T-cell (primary cell): ENCODE measurements at places on chromosomes 6 and 20.

- peak; percentile 21 for DNase-seq
- H3K27me3 ChIP-seq: no peaks in the 10 kb centered on the region
- no peaks in the 10 kb centered on the region for H3K4me1 ChIP-seq
- no peaks in the 10 kb centered on the region for H3K36me3 ChIP-seq
Observed at GRCh38 chr6:138824482-138825144, 28.7 kb downstream of the ECT2L start.

GRCh38 chr20:64058536-64058935 is 4.5 kb upstream of the TCEA2 start:
- no peak for DNase-seq
- no peak overlapping the region for H3K27ac ChIP-seq
- peaks cover 37% of the 10 kb centered on the region for H3K4me1 ChIP-seq
- H3K4me3 ChIP-seq: no peak overlapping the region

DNA sequence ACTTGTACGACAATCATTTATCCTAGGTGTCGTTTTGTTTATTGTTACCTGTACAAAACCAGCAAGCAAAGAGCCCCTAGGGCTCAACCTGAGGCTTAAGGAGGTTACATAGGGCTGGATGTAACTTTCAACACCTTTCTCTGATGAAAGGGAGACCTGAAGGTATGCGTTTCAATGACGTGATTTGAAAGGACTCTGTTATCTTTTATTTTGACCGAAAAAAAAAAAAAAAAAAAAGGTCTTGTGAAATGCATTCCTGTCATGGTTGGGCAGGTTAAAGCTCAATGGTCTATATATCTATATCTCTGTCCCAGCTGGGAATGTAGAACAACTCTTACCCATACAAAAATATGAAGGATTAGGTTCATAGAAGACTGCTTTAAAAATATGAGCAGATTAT is 78.7 kb upstream of the SASH1 start:
- no peaks in the 10 kb centered on the region for H3K27me3 ChIP-seq
- no peak for DNase-seq
- no peak overlapping the region for H3K4me3 ChIP-seq
- H3K27ac ChIP-seq: no peak overlapping the region

GRCh38 chr20:7866285-7866684 is 74.0 kb downstream of the HAO1 start:
- no peaks in the 10 kb centered on the region for H3K27me3 ChIP-seq
- H3K36me3 ChIP-seq: no peaks in the 10 kb centered on the region
- H3K4me1 ChIP-seq: no peaks in the 10 kb centered on the region
- DNase-seq: no peak
- H3K27ac ChIP-seq: no peak overlapping the region
- H3K4me3 ChIP-seq: no peak overlapping the region

GRCh38 chr20:1537731-1538058 is 19.8 kb downstream of the SIRPD start:
- H3K4me1 ChIP-seq: no peaks in the 10 kb centered on the region
- DNase-seq: no peak
- H3K36me3 ChIP-seq: no peaks in the 10 kb centered on the region
- no peak overlapping the region for H3K27ac ChIP-seq
- H3K4me3 ChIP-seq: no peak overlapping the region

DNA sequence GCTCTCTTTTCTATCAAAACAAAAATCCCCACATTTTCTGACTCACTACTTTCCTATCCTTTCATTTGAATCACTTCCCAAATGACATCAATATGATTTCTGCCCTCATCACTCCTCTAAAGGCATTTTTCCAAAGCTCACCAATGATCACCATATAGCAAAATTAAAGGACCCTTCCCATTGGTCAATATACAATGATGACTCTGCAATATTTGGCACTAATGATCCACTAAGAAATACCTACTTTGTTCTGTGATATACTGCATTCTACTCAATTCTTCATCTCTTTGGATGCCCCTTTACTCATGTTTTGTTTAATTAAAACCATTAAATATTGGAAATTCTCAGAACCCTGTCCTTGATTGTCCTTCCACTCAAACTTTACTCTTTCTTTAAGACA is 200.3 kb upstream of the PTCHD4 start:
- no peak for DNase-seq
- H3K27ac ChIP-seq: no peak overlapping the region
- H3K4me3 ChIP-seq: no peak overlapping the region
- H3K27me3 ChIP-seq: no peaks in the 10 kb centered on the region
- no peaks in the 10 kb centered on the region for H3K36me3 ChIP-seq

GRCh38 chr6:35047265-35048011 is 93.7 kb downstream of the TCP11 start:
- no peaks in the 10 kb centered on the region for H3K27me3 ChIP-seq
- H3K36me3 ChIP-seq: peaks cover 9% of the 10 kb centered on the region
- no peak for DNase-seq
